ENCODE measurements at places on chromosomes 12 and 14.

- DNase-seq = no peak
These were observed 1.9 kb downstream of the TGFB3 start for GRCh38 chr14:75979648-75980565.

DNA sequence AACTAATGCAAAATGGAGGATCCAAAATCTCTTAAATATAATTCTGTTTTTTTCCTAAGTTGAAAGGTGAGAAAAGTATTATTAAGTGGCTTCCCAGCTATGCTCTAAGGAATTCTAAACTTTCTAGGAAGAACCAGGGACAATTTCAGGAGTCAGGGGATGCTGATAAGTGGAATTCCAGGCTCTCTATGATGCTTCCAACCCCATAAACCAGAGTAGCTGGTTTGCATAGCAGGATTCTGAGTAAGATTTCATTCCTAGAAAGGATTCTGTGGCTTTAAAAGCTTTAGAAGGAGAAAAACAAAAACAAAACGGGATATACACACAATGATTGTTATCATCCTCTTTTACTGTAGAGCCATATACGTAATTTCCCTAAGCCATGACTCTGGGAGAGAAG, 93.9 kb downstream of the SLC16A7 start:
- no peak for DNase-seq

DNA sequence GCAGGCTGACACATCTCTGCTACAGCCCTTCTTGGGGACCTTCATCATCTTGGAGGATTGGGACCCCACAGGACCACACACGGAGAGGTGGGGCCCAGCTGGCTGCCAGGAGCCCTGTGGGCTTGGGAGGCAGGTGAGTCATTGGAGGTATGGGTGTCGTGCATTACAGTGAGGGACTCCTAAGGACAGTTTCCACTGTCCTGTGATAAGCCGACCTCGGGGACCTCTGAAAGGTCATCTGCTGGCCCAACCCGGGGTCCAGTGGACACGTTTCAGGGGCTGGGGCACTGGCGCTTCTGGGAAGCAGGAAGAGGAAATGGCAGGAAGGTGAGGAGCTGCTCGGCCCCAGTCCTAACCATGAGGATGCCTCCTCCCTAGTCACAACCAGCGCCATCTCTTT, 238.0 kb downstream of the BCL11B start:
- DNase-seq = no peak

- DNase-seq = no peak
These were observed 333.9 kb upstream of the CCDC196 start for GRCh38 chr14:66152302-66152701.

GRCh38 chr12:78584695-78585094, 279.9 kb upstream of the SYT1 start:
- no peak for DNase-seq

DNA sequence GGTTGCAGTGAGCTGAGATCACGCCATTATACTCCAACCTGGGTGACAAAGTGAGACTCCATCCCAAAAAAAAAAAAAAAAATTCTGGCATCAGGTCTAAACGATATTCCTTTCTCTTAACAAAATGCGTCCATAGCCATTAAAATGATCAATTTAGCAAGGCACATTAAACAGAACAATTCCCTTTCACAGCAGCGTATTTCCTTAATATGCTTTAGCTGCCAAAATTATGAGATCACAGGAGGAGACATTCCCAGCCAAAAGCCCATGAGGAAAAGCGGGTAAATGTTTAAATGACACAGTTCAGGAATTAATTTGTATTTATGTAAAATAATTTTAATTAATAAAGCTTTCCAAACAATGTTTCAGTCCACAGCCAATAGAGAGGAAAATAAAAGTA, 43.0 kb upstream of the SELPLG start:
- no peak for DNase-seq

DNA sequence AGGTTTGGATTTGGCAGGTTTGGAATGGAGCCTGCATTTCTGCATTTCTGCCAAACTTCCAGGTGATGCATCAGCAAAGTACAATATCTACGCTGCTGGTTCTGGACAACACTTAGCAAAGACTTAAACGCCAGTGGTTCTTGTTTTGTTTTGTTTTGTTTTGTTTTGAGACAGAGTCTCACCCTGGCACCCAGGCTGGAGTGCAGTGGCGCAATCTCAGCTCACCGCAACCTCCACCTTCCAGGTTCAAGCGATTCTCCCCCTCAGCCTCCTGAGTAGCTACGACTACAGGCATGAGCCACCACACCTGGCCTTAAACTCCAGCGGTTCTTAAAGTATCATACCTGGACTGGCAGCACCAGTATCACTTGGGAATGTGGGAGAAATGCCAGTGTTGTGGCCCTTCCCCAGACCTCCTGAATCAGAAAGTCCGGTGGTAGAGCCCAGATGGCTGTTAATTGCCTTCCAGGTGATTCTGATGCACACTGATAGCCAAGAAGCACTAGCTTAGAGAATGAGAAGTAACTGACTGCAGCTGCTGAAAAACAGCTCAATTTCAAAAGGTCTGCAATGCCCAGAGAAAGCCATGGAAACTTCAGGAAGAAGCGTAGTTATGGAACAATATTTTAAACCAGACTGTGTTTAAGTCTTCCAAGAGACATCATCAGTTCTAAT, 114.8 kb upstream of the FOXN3 start:
- DNase-seq = no peak

DNA sequence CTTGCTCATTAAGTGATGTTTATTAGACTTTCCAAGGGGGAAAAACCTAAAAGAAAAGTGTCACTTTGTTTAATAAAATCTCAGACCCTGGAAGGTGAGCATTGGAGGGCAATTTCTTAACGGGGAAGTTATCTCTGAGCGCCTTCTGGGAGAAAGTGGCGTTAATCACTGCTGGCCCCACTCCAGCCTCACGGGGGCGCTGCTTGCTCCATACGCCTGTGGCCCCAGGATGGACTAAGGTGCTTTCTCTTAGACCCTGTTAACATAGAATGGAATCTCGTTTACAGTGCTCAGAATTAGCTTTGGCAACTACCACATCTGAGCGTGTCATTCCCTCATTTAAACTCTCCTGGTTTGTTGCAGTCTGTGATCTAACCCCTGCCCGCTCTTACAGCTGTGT, 16.4 kb upstream of the PRIMA1 start:
- DNase-seq = no peak

- no peak for DNase-seq
These were observed 29.6 kb downstream of the CCDC92 start for GRCh38 chr12:123942911-123943648.

DNA sequence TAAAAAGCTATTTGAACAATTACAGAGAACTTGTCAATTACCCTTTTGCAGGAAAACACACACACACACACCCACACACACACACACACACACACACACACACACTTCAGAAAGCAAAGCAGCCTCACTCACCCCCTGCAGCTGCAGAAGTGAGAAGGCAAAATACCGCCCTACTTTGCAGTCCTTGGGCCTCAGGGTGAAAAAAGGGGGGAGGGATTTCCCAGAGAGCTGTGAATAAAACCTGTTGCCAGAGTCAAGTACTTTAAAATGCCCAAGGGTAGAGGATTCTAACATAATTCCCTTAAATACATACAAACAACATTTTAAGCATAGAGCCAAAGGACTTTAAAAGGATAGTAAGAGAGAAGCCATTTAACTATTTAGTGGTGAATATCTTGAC, 285.9 kb downstream of the MDGA2 start:
- no peak for DNase-seq

DNA sequence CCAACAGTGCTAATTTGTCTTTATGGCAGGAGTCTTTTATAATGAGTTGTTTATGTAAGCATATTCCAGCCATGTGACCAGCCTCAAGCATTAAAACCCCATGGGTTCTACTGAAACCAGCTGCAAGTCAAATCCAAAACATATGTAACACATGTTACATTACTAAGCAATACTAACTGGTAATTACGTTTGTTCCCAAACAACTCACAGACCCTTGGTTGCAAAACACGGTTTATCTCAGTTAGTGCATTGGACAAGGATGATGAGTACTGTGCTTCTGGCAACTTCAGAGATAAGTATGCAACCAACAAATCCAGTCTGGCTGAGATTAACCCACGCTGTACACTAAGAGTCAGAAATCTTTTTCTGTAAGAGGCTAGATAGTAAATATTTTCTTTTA, 110.1 kb upstream of the FAR2 start:
- no peak for DNase-seq

DNA sequence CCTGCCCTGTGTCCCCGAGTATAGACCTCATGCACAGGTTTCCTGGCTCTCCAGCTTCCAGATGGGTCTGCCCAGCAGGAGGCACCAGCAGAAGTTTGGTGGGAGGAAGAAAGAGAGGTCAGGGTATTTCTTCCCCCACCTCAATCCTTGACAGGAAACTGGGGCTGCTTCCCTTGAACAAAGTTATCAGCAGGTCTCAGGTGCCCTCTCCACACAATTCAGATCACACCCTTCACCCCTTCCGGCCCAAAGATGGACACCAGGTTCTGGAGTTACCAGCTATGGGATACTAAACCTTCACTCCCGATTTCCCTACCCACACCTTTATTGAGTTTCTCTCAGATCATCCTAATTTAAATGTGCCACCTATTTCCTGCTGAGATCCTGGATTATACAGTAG, 1.2 kb downstream of the SART3 start:
- DNase-seq = no peak

DNA sequence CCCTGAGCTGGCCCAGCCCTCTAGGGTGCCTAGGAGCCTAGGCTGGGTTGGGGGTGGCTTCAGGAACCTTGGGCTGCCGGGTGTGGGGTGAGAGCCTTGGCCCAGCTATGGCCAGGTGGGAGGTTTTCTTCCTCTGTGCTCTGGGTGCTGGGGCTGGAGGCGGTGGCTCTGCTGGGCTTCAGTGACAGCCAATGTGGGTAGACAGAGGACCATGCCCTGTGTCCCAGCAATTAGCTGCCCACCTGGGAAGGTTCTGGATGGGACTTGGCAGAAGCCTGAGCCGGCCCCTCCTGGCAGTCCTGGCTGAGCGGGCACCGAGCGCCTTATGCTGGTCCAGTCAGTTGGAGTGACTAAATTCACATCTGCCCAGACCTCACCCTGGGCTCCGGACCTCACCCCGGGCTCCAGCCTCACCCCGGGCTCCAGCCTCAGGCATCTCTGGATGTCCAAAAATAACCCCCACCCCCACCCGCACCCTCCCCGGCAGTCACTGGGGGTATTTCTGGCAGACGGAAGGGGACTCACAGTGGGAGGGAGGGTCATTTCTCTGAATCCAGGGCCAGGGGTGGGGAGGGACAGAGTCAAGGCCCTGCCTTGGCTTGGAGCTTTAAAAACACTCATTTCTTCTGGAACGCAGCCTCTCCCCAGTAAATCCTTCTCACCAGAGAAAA, 46.9 kb downstream of the CYP46A1 start:
- DNase-seq = peak; percentile 40

- no peak for DNase-seq
These were observed 4.0 kb downstream of the SDR9C7 start for GRCh38 chr12:56930241-56930640.

- no peak for DNase-seq
These were observed 46.8 kb upstream of the CERS5 start for GRCh38 chr12:50214018-50214417.

GRCh38 chr14:104680806-104681688, 8.4 kb upstream of the INF2 start:
- DNase-seq = peak; percentile 80

DNA sequence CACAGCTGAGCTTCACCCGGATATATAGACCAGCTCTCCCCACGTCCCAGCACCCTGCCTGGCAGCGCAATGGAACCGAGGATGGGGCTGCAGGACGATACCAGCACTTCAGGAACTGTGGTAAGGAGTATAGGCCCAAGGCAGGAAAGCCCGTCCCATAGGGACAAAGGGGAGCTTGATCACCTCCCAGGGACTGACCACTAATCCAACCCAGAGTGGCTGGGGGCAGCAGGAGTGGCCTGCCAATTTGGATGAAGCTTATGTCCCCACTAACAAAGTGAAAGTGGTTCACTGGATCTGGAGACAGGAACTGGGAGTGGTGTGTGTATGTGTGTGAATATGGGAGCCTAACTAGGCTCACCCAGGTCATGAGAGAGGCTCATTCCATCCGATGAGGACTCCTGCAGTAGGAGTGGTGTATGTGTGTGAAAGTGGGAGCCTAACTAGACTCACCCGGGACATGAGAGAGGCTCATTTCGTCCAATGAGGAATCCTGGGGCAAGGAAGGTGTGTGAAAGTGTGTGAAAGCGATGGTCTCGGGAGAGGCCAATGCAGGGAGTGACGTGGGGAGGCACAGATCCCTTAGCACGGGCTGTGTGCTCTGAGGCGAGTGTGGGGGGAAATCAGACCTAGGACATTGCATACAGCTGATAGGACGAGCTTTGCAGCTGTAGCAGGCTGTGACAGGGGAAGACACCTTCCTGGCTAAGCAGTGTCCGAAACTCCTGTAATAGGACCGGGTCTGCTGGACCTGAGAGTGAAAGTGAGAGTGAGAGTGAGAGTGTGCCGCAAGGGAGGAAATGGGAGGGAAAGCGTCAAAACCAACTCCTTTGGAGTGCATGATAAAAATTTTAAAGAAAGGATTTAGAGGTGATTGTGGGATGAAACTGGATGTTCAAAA, 25.7 kb downstream of the KLRK1 start:
- no peak for DNase-seq

DNA sequence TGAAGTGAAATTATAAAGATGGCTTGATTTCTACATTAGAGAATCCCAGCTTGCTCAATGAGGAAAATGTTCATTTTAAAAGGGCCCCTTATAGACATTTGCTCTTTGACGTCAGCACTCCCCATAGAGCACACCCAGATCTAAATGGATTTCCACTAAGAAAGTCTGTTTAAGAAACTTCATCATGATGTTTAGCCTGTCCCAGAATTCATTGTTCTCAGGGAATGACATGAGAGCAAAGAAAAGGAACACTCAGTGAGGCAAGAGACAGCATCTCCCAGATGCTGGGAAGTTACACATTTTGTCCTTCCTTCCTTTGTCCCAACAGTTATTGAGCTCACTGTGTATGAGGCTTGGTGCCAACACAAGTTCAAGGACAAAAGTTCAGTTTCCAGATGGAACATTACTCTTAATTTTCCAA, 4.9 kb downstream of the PHLDA1 start:
- DNase-seq = no peak

DNA sequence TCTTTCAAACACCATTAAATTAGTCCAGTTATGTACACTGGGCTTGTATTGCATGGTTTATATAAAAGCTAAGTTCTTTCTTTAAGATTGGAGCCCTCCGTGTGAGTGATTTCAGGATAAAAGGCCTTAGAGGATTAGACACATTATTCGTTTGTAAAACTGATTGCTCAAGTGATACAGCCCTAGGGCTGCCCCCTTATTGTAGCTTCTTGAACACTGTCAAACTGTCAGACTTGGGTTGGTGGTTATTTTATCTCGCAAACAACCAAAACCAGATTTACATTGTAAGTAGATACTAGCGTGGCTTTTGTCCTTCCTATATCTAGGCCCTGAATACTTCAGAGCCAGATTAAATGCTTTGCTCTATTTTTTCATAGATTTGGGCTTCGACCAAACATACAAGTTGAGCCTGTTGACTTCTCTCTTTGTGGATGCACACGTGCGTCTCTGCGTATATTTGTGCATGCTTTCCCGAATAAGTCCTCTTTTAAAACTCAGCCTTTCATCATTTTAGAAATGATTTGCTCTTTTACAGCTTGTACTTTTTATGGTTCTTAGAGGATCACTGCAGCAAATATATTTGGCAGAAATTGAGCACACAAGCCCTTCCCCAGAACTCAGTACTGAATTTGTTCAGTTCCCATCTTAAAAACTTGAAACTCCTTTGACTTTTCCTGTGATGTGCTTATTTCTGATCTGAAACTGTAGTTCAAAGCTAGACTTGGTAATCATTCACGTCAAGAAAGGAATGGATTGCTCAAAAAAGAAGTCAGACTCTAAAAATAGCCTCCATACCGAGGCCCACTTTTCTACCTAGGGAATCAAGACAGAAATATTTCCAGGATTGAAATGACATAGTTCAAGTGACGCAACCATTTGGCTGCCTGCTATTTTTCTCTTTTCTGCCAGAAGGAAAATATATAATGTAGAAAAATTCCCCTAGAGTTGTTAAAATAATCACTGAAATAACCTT, 129.5 kb downstream of the ETV6 start:
- DNase-seq = no peak

All from right lobe of liver (tissue), 6 donors.